Mesangial cell (primary cell): ENCODE measurements at places on chromosomes 7 and 10. TPM values are rescaled to one million over a fixed set of nuclear protein-coding genes. Genes with fewer than 3 reads are reported as not detected.

The ATG9B gene
- total RNA-seq: under 0.01 and 0.33 TPM in 2 replicates

The BAMBI gene
- 8.6 and 26.4 TPM in 2 replicates for total RNA-seq

The C7orf33 gene
- not detected in 2 replicates for total RNA-seq

The TRIM73 gene
- total RNA-seq: 0.89 TPM in 1 of 2 replicates, not detected in the other

The MRLN gene
- total RNA-seq: not detected in 2 replicates

The HTR5A gene
- not detected in 2 replicates for total RNA-seq

The ADAM12 gene
- total RNA-seq: 18.6 and 28.2 TPM in 2 replicates

The ZNF488 gene
- 0.25 and 1.1 TPM in 2 replicates for total RNA-seq

The ST8SIA6 gene
- 0.49 and 1.3 TPM in 2 replicates for total RNA-seq

The DRGX gene
- total RNA-seq: not detected in 2 replicates

The CCDC172 gene
- not detected in 2 replicates for total RNA-seq

The TCAF2 gene
- total RNA-seq: 0.38 and 0.98 TPM in 2 replicates

The GPR85 gene
- total RNA-seq: 0.49 and 0.63 TPM in 2 replicates

The PRKCQ gene
- 0.65 and 4.6 TPM in 2 replicates for total RNA-seq

The FZD1 gene
- 5.9 and 15.8 TPM in 2 replicates for total RNA-seq

The BLVRA gene
- total RNA-seq: 28.9 and 40.1 TPM in 2 replicates

The AS3MT gene
- total RNA-seq: 4.7 and 6.0 TPM in 2 replicates

The CALML3 gene
- total RNA-seq: not detected in 2 replicates

The PPP1R3C gene
- 1.8 and 8.2 TPM in 2 replicates for total RNA-seq

The IL2RA gene
- total RNA-seq: not detected in 2 replicates

The EGFR gene
- 40.4 and 45.3 TPM in 2 replicates for total RNA-seq

The LMOD2 gene
- not detected in 2 replicates for total RNA-seq

The SMO gene
- total RNA-seq: 21.0 and 49.7 TPM in 2 replicates

The TLX1 gene
- total RNA-seq: not detected in 2 replicates

The CNOT4 gene
- 5.9 and 7.2 TPM in 2 replicates for total RNA-seq

The CPVL gene
- total RNA-seq: 4.1 and 10.3 TPM in 2 replicates

The OR2A5 gene
- total RNA-seq: not detected in 2 replicates

The PLEKHA8 gene
- total RNA-seq: 4.6 and 4.9 TPM in 2 replicates

The ZNF3 gene
- 14.0 and 22.6 TPM in 2 replicates for total RNA-seq

The PCLO gene
- 0.98 and 2.7 TPM in 2 replicates for total RNA-seq

The OIT3 gene
- not detected in 2 replicates for total RNA-seq

The PAPOLB gene
- under 0.01 TPM in 1 of 2 replicates, not detected in the other for total RNA-seq

The GOLGA7B gene
- total RNA-seq: under 0.01 TPM in 2 replicates

The PRPS1L1 gene
- total RNA-seq: not detected in 2 replicates

The CAMK2B gene
- 0.38 and 0.98 TPM in 2 replicates for total RNA-seq

The LIPK gene
- not detected in 2 replicates for total RNA-seq

The H2BK1 gene
- not detected in 2 replicates for total RNA-seq

The ZCCHC24 gene
- 10.3 and 19.3 TPM in 2 replicates for total RNA-seq

The NOS3 gene
- 2.0 and 4.3 TPM in 2 replicates for total RNA-seq

The NUTM2A gene
- 0.49 and 0.76 TPM in 2 replicates for total RNA-seq

The OR2A42 gene
- total RNA-seq: under 0.01 and 0.49 TPM in 2 replicates

The TUBAL3 gene
- not detected in 2 replicates for total RNA-seq

The CYP2C18 gene
- total RNA-seq: not detected in 2 replicates

The RTKN2 gene
- 1.5 and 5.5 TPM in 2 replicates for total RNA-seq

The FAM25G gene
- total RNA-seq: not detected in 2 replicates

The MBL2 gene
- not detected in 2 replicates for total RNA-seq

The FGFR2 gene
- total RNA-seq: 0.16 and 6.8 TPM in 2 replicates

The CADPS2 gene
- 6.4 and 7.4 TPM in 2 replicates for total RNA-seq

The SCART1 gene
- under 0.01 and 1.4 TPM in 2 replicates for total RNA-seq

The NPFFR1 gene
- total RNA-seq: under 0.01 and 0.13 TPM in 2 replicates

The ZNF775 gene
- 9.3 and 11.3 TPM in 2 replicates for total RNA-seq

The NKX1-2 gene
- total RNA-seq: not detected in 2 replicates

The UTF1 gene
- not detected in 2 replicates for total RNA-seq

The HOXA9 gene
- 87.0 and 98.1 TPM in 2 replicates for total RNA-seq

The CPN1 gene
- total RNA-seq: not detected in 2 replicates

The VCL gene
- total RNA-seq: 181 and 253 TPM in 2 replicates

The NKX2-3 gene
- total RNA-seq: not detected in 2 replicates

The MYL10 gene
- total RNA-seq: not detected in 2 replicates

The SRRM3 gene
- 0.13 and 0.16 TPM in 2 replicates for total RNA-seq
